ENCODE measurements at places on chromosomes 4 and X.

DNA sequence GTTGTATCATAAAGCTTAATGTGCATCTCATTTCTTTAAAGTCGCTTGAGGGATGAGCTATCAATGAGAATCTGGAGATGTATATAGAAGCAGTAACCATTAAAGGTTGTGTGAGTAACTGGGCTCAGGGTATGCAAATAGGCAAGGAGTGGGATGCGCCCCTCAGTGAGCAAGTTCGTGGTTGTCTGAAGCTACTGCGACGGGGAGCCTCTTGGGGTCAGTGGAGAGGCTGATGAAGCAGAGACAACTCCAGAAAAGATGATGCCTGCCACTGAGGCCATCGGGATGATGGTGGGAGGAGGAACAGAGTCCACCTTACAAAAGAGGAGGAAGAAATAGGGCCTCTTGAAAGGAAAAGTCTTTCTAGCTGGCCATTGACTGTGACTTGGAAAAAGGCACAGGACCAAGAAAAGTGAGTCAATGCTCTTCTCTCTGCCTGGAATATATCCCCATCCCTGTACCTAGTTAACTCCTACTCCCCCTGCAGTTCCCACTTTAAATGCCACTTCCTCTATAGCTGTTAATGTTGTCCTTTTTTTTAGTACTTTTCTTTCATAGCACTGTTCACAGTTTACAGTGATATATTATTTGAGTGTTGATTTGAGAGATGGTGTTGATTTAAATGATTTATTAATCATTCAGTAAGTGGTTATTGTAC lies 51.4 kb upstream of the LSM6 start:
- peak; percentile 83 for DNase-seq

- no peak for DNase-seq
These were observed 110.4 kb downstream of the AFF1 start for GRCh38 chr4:87045234-87045558.

DNA sequence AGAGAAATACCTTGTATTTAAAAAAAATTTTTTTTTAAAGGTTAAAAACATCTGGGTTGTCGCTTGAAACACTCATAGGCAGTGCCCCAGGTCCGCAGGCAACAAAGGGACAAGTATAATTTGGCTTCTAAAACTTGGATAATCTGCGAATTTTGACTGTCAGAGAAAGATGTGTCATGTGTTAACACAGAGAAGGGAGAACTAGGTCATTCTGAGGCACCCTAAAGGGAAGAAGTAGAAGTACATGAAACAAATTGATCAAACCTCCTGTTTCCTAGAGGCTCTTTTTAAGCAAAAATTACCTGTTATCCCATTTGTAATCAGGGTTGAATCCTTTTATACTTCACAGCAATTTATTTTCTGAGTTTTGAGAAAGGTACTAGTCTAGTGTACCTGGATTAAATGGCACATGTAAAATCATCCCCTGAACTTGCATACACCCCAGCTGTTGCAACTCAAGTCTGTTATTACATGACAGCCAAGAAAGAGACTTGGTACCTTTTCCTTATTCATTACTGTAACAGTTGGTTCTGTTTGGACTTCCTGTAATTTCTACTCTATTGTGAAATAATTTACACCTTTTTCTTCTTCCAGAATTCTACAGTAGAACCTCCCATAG lies 1.7 kb downstream of the SRD5A3 start:
- DNase-seq: no peak

DNA sequence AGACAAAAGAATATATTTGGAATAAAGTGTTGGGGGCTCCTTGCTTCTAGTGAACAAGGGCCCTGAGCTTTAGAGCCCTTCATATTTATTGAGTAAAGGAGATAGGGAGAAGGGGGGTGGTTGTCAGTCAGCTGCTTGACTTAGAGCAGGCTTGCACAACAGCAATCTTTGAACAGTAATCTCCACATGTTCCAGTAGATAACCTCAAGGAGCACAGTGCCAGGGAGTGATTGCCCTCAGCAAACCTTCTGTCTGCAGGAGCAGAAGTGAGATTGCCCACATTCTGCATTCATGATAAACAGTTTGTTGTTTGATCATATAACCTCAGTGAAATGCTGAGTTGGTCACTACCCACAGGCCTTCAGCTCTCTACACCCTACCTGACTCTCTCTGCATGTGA lies 205.8 kb upstream of the CXCL13 start:
- DNase-seq: no peak

DNA sequence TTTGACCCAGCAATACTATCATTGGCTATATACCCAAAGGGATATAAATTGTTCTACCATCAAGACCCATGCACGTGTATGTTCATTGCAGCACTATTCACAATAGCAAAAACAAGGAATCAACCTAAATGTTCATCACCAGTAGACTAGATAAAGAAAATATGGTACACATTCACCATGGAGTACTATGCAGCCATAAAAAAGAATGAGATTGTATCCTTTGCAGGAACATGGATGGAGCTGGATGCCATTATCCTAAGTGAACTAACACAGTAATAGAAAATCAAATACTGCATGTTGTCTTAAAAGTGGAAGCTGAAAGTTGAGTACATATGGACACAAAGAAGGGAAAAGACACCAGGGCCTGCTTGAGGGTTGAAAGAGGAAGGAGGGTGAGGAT lies 803.1 kb upstream of the PCDH10 start:
- DNase-seq: no peak

Data from endodermal cell (in vitro differentiated cells).